ENCODE measurements at places on chromosomes 1 and 21.

DNA sequence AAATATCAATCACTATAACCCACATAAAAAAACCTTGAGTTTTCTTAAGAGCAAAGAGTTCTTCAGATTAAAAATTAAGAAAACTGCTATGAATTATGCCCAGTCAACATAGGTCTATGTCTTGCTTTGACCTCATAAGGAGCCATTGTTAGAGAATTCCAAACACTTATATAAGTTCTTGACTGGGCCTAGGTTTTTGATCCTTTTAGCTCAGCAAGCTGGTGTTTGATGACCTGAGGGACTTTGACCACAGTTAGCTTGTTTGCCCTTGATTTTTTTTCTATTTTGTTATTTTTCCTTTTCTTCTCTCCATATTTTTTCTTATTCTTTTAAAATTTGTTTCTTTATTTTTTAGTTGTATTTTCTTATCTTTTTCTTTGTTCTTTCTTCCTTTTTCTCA, 122.3 kb downstream of the RHOU start:
- no peak for DNase-seq

- no peak for DNase-seq
These were observed 66.6 kb downstream of the PUM1 start for GRCh38 chr1:30998887-30999286.

DNA sequence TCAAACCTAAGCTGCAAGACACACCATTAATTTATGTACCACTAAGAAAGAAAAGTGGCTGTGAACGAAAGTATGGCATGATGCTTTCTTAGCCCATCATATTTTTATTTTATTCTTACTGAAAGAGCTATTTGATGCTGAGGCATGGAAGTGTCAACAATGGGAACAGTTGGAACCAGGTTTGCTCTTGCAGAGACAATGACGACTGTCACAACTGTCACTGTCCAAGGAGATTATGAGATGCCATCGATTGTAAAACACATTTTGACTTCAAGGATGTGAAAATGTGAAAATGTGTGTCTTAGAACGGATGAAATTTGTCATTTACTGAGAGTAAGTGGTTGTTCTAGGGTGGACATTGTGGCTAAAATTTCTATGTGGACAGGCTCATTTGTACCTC, 2.8 kb upstream of the ACTL8 start:
- no peak for DNase-seq

- no peak for DNase-seq
These were observed 22.3 kb downstream of the ADGRL2 start for GRCh38 chr1:81823082-81823481.

- no peak for DNase-seq
These were observed 56.1 kb upstream of the TLR5 start for GRCh38 chr1:223199094-223199647.

DNA sequence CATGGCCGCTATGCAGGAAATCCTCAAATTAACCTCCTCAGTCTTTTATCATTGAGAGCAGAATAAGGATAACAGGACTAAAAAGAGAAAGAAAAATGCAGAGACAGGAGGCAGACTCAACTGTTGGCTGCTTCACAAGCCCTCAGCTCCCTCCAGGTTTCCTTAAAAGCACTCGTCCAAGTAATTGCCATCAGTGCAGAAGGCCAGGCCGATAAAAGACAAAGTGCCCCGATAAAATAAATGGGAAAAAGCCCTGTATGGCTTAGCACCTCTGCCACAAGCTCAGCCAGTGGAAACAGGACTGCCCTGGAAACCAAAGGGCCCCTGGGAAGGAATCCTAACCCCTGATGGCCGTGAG, 8.1 kb downstream of the S100A6 start:
- DNase-seq: no peak

DNA sequence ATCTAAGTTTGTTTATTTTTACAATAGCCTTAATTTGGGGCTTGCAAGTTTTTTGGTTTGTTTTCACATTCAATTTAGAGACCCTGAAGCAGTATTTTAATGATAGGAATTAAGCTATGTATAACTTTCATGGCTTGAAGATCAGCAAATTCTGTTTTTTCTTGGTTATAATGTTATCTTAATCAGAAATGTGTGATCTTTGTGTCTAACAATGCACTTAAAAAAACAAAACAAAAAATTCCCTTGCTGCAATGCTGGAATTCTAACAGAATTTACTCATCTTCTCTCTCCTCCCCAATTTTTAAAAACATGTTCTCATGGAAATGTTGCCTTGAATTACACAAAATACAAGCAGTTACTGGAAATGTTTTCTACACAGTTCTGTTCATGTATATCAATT, 113.1 kb downstream of the OLFML2B start:
- DNase-seq: no peak

- DNase-seq: no peak
These were observed 1109.3 kb upstream of the B3GALT2 start for GRCh38 chr1:194295685-194296084.

DNA sequence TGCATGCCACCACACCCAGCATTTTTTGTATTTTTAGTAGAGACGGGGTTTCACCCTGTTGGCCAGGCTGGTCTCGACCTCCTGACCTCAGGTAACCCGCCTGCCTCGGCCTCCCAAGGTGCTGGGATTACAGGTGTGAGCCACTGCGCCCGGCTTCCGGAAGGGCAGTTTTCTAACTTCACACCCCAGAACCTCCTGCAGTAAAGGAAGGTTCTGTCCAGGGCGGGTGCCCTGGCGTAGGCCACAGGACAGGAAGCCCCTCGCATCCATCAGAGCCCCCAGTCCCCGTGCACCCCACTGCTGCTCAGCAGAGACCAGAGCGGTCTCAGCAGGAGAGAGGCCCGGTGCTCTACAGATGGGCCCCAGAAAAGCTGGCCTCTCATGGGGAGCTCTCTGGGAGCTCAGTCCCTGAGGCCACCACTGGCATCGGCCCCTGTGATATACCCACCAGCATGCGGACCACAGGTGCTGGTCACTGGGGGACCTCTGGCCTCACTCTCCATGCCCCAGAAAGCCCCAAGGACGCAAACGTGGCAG, 4.1 kb upstream of the DNMT3L start:
- DNase-seq: no peak

GRCh38 chr1:82227306-82228095, 426.8 kb downstream of the ADGRL2 start:
- no peak for DNase-seq

DNA sequence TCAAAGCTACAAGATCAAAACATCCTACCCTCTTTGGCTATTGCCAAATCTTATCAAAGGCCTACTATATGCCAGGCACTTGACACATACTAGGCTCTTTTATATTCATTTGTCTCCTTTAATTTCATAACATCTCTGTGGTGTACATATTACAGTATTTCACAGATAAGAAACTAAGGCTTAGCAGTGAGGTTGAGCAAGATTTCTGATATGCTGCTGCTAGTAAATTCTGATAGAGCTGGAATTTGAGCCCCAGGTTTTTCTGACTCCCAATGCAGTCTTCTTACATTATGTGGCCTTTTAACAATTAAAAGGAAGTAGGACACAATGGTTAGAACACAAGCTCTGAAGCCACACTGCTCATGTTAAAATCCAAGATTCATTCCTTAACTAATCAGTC, 16.8 kb downstream of the CCDC185 start:
- DNase-seq: no peak

DNA sequence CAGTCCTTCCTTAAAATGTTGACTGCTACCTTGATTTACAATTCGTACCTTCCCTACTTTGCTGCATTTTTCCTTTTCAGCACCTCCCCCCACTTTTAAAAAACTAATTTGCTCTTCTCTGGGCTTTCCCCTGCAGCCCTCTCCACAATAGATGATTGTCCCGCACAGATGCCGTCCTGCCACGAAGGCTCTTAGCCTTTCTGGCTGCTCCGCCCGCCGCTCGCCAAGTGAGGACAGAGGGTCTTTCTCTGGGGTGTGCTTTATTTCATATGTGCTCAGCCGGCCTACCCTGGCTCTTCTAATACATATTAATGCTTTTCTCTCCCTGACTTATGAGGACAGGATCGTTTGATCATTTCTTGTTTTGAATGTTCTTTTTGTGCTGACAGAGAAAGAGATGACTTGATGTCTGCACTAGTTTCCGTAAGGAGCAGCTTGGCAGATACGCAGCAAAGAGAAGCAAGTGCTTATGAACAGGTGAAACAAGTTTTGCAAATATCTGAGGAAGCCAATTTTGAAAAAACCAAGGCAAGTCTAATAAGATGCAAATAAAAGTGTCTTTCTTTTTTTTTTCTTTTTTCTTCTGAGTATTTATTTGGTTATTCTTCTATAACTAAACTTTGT, 60.6 kb downstream of the SDCCAG8 start:
- no peak for DNase-seq

DNA sequence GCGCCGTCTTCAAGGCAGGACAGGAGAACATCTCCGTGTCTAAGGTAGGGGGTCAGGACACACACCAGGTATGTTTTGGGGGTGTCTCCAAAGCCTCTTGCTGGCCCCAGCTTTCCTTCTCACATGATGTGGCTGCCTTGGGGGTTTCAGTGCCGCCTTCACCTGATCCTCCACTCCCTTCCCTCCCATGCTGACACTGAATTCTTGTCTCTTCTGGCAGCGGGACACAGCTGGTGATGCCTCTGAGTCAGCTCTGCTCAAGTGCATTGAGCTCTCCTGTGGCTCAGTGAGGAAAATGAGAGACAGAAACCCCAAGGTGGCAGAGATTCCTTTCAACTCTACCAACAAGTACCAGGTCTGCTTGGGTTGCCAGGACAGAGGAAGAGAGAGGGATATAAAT, 13.5 kb downstream of the ATP1A2 start:
- DNase-seq: no peak

DNA sequence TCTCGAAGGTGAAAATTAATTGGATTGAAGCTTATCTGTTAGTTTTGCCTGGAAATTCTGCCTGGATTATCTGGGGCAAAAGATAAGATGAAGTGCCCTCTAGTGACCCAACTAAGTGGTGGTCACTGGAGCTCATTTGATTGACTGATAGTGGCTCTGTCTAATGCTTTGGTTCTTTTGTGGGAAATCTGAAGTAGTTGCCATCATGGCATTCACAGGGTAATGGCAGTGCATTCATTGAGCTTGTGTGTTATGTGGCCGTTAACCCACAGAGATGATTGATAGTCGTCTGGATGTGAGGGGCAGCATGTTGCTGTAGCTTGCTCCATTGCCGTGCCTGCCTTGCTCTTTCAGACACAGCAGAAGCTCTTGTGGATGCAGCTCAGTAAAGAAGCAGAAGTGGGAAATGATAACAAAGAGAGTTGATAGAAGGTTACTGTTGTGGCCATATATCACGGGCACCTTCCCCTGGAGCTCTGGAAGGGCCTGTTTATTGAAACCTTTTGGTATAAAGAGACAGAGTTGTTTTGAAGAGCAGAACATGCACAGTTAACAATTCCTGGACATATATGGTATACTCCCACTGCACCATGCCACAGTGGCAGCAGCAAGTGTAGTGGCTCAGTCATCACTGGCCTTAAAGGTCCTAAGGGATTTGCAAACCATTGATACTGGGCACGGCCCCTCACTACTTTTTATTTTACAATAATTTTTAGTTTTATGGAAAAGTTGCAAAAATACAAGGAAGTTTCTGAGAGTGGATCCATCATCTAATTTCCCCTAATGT, 42.0 kb downstream of the CXADR start:
- DNase-seq: no peak

DNA sequence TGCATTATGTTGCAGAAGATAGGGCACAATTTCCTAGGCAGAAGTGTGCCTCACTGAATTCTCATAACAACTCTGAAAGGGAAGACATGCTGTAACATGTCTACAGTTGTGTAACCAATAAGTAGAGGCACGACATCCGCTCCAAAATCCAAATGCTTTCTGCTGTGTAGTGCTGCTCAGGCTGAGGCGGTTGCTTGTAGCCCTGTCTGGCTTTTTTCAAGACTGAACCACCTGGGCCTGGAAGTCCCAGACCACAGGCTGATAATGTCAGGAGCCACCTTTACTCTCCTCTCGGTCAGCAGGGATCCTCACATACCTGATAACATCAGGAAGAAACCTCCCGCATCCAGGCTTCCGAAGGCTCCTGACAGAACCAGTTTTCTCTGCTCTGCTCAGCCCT, 10.9 kb downstream of the AKNAD1 start:
- DNase-seq: no peak

DNA sequence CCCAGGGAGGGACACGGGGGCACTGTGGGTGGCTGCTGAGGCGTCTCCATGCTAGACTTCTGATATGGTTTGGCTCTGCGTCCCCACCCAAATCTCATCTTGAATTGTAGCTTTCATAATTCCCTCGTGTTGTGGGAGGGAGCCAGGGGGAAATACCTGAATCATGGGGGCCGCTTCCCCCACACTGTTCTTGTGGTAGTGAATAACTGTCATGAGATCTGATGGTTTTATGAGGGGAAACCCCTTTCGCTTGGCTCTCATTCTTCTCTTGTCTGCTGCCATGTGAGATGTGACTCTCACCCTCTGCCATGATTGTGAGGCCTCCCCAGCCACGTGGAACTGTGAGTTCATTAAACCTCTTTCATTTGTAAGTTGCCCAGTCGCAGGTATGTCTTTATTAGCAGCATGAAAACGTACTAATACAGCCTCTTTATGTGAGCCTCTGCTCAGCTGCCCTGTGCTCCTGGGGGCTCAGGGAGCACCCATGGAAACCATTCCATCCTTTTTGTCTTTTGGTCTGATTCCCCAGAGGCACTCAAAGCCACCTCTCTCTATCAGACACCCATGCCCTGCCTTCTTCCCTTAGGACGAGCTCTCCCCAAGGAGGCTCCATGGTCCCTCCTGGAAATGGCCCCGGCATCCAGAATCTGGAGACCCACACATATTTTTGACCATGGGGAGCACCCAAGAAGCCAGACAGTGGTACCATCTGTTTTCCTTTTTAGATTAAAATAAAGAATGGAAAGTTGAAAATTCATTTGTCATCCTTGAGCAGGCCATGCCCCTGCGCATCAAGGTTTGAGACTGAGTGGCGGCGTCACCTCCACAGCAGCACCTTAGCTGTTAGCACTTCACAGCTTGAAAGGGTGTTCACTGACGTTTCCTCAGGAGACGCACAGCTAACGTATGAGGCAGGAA, 65.9 kb upstream of the FAM20B start:
- no peak for DNase-seq

DNA sequence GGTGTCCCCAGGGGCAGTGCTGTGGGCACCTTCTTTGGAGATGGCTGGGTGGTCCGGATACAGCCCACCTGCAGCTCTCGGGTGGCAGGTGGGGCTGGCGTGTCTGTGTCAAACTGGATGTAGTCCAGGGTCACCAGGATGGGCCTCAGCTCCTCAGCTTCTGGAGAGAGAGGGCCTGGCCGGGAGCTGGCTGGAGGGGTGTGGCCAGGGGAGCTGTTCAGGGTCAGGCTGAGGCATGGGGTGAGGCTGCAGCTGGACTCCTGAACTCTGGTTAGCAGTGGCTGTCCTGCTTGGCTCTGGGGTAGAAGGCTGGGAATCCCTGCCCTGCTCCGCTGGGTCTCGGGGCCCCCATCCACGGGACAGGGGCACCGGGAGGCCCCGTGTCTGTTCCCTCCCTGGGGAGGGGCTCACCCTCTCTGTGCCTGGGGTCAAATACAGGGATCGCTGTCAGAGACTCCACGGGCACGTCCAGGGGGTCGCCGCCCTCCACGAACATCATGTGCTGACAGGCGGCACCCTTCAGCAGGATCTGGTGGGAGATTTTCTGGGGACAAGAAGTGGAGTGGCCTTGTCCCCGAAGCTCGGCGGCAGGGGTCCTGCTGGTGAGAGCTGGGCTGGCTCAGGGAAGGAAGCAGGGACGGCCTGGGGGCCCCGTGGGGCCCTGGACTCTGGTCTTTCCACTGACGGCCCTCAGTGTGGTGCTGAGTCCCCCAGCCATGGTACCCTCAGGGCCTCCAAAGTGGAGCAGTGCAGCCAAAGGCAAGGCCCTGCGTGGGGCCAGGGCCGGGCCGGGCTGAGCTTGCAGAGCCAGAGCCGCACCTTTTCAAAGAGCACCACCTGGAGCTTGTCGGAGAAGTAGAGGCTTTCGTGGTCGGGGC, 4.1 kb upstream of the TMEM52 start:
- DNase-seq: no peak

GRCh38 chr1:165080253-165080896, 276.1 kb downstream of the LMX1A start:
- DNase-seq: no peak
